Activated CD4-positive, alpha-beta T cell treated with anti-CD3 and anti-CD28 coated beads, Interleukin-2, amount 50 U/mL, for 24 hours (primary cell): ENCODE measurements at places on chromosomes 11 and 22.
A peak's percentile ranks its signal among the peaks of the same experiment; 100 is the strongest.

- DNase-seq = peak; percentile 46
These were observed 2.6 kb upstream of the SUN2 start for GRCh38 chr22:38758276-38758945.

- DNase-seq = no peak
These were observed 133.3 kb downstream of the RRAS2 start for GRCh38 chr11:14225666-14226065.

- DNase-seq = no peak
These were observed 187.6 kb downstream of the TENM4 start for GRCh38 chr11:79253280-79253679.

DNA sequence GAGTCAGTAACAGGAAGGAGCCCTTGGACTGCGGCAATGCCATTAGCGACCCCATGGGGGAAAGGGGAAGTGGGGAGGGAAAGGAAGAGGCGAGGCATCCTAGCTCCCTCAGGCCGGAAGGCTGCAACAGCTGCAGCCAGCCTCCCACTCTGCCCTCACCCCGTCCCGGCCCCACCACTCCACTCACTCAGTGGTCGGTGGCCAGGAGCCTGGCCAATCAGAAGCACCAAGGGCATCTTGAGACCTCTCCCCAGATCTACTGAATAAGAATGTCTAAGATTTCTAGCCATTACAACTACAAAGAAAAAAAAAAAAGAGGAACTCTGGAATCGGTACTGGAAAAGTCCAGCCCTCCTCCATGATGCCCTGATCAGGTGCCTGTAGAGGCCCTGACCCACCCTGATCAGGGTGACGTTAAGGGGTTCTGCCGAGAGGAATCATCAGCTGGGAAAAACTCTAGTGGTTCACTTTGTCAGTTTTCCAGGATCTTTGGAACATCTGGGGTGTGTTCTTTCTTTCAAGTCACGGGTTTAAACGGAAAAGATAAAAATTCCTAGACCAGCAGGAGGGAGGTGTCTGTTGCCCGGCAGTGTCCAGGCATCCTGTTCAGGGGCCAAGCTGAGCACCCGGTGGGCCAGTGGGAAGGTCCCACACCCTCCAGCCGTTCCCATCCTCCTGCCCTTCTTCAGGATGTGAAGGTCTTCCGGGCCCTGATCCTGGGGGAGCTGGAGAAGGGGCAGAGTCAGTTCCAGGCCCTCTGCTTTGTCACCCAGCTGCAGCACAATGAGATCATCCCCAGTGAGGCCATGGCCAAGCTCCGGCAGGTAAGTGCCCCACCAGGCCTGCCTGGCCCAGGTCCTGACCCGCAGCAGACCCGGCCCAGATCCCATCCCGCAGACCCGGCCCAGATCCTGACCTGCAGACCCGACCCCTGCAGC is 14.4 kb downstream of the OAF start:
- DNase-seq = no peak

DNA sequence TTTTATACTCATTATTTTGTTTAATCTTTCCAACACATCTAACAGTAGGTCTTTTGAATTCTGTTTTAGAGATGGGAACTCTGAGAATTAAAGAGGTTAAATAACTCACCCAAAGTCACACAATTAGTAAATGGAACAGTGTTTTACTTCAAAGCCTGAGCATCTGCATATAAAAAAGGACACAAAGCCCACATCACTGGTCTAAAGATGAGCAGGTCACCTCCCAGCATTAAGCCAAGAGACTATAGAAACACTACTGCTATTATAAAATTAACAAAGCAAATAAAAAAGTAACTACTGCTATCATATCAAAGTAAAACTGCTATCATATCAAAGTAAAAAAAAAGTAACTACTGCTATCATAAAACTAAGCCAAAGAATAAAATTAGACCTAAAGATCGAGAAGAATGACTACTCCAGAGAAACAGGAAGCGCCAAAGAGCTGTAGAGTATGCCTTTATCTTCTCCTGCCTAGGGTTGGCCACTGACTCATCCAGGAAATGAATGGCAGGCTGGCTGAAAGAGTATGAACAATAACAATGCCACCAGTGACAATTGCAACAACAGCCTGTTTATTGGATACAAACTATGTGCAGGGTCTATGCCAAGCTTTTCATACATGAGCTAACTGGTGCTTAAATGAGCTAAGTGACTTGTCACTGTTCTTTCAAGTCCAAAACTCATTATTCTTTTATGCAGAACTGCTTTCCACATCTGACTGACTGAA is 1153.0 kb upstream of the TENM4 start:
- no peak for DNase-seq

DNA sequence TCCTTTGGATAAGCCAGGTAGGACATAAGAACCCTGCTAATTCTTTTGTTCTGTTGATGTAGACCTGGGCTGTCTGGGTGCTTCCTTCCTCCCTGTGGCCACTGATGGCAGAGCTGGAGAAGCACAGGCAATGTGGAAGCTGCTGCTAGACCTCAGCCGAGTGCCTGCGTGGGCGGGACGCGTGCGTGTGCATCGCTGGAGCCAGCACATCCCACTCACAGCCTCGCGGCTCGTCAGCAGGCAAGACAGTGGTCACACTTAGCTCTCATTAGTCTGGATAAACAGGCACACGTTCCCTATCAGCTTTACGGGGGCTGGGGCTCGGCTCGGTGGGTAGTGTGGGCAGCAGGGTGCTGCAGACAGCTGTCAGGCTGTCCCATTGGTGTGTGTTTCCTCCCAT is 155.7 kb downstream of the GRIK4 start:
- DNase-seq = no peak

- DNase-seq = no peak
These were observed 7.8 kb downstream of the PRDM11 start for GRCh38 chr11:45154276-45154675.

DNA sequence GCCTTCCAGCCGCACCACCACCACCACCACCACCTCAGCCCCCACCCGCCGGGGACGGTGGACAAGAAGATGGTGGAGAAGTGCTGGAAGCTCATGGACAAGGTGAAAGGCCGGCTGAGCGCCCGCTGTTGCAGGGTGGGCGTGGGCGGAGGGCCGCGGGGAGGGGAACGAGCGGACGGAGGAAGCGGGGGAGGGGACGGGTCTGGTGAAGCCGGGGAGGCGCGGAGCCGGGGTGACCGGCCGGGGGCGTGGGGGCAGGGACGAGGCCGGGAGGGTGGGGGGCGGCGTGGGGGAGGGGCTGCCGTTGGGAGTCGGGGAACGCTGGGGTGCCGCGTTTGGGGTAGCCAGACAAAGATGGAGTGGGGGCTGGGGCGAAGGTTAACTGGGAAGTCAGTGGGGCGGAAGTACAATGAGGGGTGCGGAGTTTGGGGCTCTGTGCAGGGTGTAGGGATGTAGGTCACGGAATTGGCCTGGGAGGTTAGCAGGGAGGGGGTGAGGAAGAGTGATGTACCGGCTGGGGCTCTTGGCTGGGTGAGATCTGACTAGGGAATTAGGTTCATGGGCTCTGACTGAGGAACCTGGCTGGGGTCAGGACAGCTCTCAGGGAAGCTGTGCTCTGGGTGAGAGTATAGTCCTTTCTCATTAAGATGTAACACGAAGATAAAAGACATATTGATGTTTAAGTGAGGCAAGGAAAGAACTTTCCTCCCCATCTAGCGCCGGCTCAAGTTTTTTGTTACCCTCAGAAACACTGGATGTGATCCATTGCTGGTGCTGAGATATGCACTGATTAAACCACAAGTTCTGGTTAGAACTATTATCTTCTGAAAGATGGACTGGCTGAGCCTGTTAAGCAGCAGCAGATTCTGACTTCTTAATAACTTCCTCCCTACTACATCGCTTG is 624 bp downstream of the CBL start:
- DNase-seq = no peak

- DNase-seq = no peak
These were observed 26.8 kb upstream of the FZD4 start for GRCh38 chr11:86981777-86982540.

DNA sequence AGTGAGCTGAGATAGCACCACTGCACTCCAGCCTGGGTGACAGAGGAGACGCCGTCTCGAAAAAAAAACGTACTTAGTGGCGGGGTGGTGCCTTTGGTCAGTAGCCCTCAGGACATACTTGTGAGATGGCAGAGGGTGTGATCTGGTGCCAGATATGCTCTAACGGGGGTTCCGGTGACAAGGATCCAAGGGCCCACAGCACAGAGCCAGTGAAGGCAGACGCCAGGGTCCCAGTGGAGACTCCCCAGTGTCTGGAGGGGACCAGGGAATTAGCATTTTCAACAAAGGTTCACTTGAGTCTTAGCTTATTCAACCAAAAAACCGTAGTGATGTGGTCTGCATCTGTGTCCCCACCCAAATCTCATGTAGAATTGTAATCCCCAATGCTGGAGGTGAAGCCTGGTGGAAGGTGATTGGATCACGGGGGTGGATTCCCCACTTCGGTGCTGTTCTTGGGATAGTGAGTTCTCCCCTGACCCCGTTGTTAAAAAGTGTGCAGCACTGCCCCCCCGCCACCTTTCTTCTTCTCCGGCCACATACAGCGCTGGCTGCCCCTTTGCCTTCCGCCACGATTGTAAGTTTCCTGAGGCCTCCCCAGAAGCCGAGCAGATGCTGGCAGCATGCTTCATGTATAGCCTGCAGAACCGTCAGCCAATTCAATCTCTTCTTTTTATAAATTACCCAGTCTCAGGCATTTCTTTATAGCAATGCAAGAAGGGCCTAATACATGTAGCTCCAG is 26.6 kb upstream of the OSBPL5 start:
- no peak for DNase-seq

DNA sequence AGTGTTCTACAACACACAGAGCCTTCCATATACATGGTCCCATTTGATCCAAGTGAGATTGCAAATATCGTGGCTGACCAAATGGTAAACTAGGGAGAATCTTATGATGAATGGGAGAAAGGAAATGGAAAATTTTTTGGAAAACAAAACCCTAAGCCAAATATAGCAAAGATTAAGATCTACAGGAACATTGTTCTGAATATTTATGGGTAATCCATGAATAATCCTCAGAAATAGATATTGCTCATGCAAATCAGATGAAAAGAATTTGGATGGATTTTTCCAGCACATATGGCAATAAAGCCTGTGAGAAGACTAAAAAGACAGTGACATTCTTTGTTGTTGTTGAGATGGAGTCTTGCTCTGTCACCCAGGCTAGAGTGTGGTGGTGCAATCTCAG is 21.7 kb upstream of the PRDM10 start:
- DNase-seq = no peak

- DNase-seq = no peak
These were observed 3.2 kb downstream of the P2RX3 start for GRCh38 chr11:57341250-57341808.

DNA sequence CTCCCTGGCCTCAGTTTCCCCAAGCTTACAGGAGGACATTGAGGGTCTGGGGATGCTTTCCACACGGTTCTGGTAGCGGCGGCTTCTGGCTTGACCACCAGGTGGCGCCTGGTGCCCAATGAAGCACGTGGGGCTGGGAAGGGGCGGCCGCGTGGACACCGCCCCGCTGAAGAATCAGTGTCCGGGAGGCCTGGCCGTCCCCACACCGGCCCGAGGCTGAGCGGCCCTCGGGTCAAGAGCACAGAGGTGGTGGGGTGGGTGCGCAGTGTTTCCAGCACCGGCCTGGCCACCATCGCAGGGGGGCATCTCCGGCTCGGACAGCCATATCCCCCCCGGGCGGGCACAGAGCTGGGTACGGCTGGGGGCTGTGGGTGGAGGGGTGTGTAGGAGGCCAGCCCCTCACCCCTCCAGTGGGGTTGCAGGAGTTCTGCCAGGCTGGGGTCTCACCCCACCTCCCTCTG is 27.8 kb upstream of the PPARA start:
- DNase-seq = peak; percentile 66

DNA sequence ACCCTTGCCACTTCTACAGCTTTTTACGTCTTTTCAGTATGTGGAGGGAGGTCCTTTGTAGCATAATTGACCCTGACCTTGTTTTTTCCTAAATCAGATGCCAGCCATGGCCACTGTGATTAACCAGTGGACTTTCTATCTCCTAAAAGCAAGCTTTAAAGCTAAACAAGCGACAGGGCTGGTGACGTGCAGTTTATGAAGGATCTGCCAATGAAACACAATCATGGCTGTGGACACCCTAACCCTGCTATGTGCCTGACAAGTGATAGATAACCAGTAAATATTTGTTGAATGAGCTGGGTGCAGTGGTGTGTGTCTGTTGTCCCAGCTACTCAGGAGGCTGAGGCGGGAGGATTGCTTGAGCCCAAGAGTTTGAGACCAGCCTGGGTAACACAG is 64.2 kb downstream of the LIF start:
- no peak for DNase-seq

DNA sequence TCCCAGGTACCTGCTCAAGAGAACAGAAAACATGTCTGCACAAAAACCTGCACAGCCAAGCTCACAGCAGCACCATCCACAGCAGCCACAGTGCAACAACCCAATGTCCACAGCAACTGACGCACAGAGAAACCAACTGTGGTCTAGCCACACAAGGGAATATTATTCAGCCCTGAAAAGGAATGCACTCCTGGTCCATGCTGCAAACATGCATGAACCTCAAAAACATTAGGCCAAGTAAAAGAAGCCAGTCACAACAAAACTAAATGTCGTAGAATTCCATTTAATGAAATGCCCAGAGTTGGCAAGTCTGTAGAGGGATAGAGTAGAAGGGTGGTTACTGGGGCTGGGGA is 60.6 kb downstream of the MYEOV start:
- no peak for DNase-seq

DNA sequence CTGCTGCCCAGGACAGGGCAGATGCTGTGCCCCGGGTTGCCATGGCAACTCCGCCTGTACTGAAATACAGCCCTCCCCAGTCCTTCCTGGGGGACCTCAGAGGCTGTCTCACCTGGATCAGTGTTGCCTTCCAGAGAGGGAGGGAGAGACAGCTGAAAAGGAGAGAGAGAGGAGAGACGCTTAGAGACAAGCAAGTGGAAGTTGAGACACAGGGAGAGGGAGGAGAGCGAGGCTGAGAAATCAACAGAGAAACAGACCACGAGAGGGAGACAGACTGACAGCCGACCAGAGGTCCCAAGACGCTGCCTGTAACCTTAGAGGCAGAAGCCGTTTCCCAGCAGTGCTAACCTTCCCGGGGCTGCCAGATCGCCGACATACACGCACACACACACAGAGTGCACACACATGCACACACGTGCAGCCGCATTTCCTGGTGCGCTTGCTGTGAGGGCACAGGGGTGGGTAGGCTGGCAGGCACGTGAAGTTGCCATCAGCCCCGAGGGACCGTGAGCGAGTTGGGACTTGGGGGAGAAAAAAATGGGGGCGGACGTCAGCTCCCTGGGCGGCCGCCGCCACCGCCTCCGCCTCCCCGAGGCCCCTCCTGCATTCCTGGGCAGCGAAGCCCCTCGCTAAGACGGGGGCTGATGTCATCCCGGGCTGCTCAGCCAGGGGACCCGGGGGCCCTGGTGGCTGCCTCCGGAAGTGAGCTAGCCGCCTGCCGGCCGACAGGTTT is 88.6 kb upstream of the CRYBB3 start:
- peak; percentile 26 for DNase-seq

GRCh38 chr11:97883086-97883485 is 1137.7 kb upstream of the CNTN5 start:
- no peak for DNase-seq

- no peak for DNase-seq
These were observed 512 bp downstream of the SH3BP1 start for GRCh38 chr22:37639771-37640590.

GRCh38 chr11:82992223-82992622 is 79.5 kb downstream of the RAB30 start:
- DNase-seq = no peak
